ENCODE measurements at places on chromosomes 3 and 15. TPM values are rescaled to one million over a fixed set of nuclear protein-coding genes. Genes with fewer than 3 reads are reported as not detected.

- DNase-seq: no peak
- no peaks in the 10 kb centered on the region for H3K27me3 ChIP-seq
- H3K36me3 ChIP-seq: no peaks in the 10 kb centered on the region
- H3K4me3 ChIP-seq: no peak overlapping the region
- H3K27ac ChIP-seq: no peak overlapping the region
Observed at GRCh38 chr15:78322724-78323521, 17.2 kb upstream of the CRABP1 start.

DNA sequence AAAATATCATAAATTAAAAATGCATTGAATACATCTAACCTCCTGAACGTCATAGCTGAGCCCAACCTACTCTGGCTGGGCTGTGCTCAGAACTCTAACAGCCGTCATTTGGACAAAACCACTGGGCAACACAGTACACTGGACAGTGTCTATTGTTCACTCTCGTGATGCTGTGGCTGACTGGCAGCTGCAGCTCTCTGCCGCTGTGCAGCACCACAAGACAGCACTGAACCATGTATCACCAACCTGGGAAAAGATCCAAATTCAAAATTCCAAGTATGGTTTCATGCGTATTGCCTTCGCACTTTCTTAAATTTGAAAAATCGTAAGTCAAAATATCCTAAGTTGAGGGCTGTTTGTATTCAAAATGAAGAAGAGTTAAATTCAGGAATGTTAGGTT, 145.1 kb upstream of the CNTN4 start:
- H3K4me3 ChIP-seq: no peak overlapping the region
- DNase-seq: no peak
- H3K36me3 ChIP-seq: no peaks in the 10 kb centered on the region

- no peaks in the 10 kb centered on the region for H3K36me3 ChIP-seq
- H3K27ac ChIP-seq: no peak overlapping the region
- no peak for DNase-seq
- no peak overlapping the region for H3K4me3 ChIP-seq
Observed at GRCh38 chr15:32799936-32800535, 82.2 kb downstream of the GREM1 start.

DNA sequence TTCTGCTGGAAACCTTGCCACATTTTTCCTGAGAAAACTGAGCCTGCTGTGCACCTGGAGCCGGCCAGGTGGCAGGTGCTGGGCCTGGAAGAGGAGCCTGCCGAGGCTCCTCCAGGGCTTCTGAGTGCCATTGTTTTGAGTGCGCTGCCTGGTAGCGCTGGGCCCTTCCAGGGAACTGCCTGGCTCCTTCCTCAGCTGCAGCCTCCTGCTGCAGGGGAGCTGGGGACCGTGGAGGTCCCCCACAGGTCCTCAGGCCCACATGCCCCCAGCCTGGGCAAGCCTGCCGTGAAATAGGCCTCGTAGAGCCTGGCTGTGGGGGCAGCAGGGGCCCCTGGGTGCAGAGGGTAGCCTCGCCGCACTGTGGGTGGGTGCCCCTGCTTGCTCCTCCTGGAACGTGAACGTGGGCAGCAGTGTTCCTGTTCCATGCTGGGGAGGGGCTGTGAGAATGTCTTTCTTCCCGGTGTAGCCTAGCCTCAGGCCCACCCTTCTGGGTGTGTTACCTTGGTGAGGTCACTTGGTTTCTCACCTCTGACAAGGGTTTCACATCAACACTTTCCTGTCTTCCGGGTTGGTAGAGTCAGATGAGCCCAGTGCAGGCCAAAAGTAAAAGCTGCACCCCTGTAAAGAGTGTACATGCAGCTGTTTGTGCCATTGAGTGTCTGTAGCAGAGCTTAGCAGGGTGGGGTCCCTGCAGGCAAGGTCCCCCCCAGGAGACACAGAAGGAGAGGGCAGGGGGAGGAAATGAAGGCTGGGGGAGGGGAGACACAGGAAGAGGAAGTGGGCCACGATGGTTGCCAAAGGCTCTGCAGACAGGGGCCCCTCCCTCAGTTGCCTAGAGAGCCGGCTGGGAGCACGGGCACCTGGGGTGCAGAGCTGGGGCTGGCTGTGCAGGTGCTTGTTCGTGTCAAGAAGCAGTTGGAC, 34.5 kb downstream of the KLF13 start:
- H3K4me1 ChIP-seq: peaks cover 98% of the 10 kb centered on the region
- H3K4me3 ChIP-seq: peak overlapping the region; percentile 4
- no peaks in the 10 kb centered on the region for H3K27me3 ChIP-seq

GRCh38 chr3:183490653-183491052, 62.2 kb upstream of the MCF2L2 start:
- peaks cover 24% of the 10 kb centered on the region for H3K36me3 ChIP-seq
- H3K27ac ChIP-seq: no peak overlapping the region
- H3K4me1 ChIP-seq: no peaks in the 10 kb centered on the region
- DNase-seq: no peak

GRCh38 chr15:75112848-75113492, 88.7 kb upstream of the C15orf39 start:
- no peak for DNase-seq
- H3K4me3 ChIP-seq: no peak overlapping the region
- H3K36me3 ChIP-seq: no peaks in the 10 kb centered on the region
- H3K4me1 ChIP-seq: peaks cover 54% of the 10 kb centered on the region
- H3K27ac ChIP-seq: peak overlapping the region; percentile 27
- no peaks in the 10 kb centered on the region for H3K27me3 ChIP-seq

DNA sequence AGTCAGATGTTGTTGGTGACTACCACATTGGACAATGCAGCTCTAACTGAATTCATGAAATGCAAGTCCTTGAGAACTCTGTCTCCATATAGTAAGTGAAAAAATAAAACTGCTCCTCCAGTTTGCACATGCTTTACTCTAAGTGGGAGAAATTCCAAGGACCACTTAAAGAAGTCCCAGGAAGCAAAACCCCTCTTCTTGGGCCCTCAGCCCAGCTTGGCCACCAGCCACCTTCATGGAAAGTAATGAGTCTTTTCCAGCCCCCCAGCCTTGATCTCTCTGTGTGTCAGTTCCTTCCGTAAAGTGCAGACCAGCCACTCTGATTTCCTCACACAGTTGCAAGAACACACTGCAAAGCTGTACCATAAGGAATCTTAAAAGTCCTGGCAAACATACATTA, 34.5 kb downstream of the DAPK2 start:
- no peak overlapping the region for H3K4me3 ChIP-seq
- H3K36me3 ChIP-seq: no peaks in the 10 kb centered on the region
- no peak overlapping the region for H3K27ac ChIP-seq
- peaks cover 29% of the 10 kb centered on the region for H3K4me1 ChIP-seq

DNA sequence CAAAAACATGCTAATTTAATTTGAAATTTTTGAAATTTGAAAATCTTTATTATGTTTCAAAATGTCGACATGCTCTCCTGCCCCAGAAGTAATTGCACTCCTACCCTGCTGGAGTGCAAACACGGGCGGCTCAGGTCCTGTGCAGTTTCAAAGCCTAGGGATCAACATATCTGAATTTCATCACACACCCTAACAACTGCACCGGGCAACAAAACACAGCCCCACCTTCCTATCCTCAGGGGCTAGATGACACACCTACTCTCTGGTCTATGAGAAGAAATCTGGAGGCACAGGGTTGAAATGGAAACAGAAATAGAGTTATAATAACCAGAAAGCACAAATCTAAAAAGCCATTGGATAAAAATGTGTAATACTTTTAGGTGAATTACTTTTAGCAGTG, 61.4 kb downstream of the BFSP2 start:
- H3K27me3 ChIP-seq: no peaks in the 10 kb centered on the region
- no peak overlapping the region for H3K27ac ChIP-seq
- no peaks in the 10 kb centered on the region for H3K4me1 ChIP-seq
- H3K36me3 ChIP-seq: no peaks in the 10 kb centered on the region
- no peak overlapping the region for H3K4me3 ChIP-seq

DNA sequence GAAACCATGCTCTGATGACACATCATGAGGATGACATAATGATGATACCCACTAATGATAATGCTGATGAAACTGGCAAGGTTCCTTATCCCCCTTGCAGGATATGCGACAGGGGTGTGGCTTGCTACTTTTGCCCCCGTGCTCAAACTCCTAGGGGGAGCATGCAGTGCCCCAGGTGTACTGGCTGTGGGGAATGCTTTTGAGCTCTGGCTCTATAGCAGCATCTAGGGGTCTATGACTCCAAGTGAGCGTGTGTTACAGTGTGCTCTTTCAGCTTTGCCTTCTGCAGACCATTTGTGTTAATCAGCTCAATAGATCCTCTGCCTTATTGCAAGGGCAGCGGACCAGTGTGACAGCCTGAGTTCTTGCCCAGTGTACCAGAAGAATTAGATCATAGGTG, 1239.5 kb downstream of the SI start:
- no peak overlapping the region for H3K4me3 ChIP-seq
- DNase-seq: no peak
- no peaks in the 10 kb centered on the region for H3K4me1 ChIP-seq
- no peaks in the 10 kb centered on the region for H3K36me3 ChIP-seq
- no peaks in the 10 kb centered on the region for H3K27me3 ChIP-seq
- H3K27ac ChIP-seq: no peak overlapping the region

The EXD1 gene
- total RNA-seq: not detected

The GPR62 gene
- not detected for total RNA-seq

Data from natural killer cell (primary cell).